ENCODE measurements at places on chromosomes 4 and X. TPM values are rescaled to one million over a fixed set of nuclear protein-coding genes. Genes with fewer than 3 reads are reported as not detected.
A peak's percentile ranks its signal among the peaks of the same experiment; 100 is the strongest.

BEND2 gene
- under 0.01 TPM for total RNA-seq

DNA sequence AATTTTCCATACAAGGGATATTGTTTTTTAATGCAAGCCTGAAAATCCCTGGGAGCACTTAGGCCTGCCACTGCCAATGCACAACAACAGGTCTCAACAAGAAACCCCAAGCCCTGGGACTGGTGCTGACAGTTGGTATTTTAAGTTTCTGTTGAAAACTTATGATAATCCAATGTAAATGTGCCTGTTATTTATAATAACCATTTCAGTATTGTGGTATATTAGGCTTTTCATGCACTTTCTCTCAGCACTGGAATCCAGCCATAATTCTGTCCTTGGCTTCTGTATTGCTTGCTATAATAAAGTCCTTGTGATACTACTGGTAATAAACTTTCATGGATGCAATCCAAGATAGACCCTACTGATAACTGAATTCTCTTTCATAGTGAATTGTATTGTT, 218.9 kb downstream of the PCDH7 start:
- no peak for DNase-seq

GLRA3 gene
- total RNA-seq, result not detected

GRCh38 chr4:84691170-84691691, 108.3 kb downstream of the CDS1 start:
- peak; percentile 61 for DNase-seq

- DNase-seq, result no peak
These were observed 74.4 kb downstream of the SLC9B1 start for GRCh38 chr4:102945066-102945465.

- DNase-seq, result peak; percentile 80
These were observed 202.1 kb downstream of the PTTG2 start for GRCh38 chr4:38162240-38162784.

CFAP99 gene
- total RNA-seq, result not detected

DNA sequence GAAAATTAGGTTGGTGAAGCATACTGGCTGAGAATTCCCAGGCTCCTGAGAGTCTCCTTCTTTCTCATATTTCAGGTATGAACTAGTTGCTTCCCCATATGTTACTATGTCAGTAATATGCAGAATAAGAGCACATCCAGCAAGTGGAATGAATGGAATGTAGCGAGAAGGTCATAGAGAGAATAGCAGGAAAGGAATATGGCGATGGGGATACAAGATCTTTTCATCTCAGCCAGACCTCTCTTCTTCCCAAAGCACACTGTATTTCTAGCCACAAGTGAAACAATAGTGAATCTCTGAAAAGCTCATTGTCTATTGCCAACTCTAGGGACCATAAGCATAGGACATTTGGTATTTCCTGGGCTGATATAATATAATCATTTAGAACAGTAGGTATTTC, 54.6 kb upstream of the MMAA start:
- DNase-seq, result peak; percentile 46

DNA sequence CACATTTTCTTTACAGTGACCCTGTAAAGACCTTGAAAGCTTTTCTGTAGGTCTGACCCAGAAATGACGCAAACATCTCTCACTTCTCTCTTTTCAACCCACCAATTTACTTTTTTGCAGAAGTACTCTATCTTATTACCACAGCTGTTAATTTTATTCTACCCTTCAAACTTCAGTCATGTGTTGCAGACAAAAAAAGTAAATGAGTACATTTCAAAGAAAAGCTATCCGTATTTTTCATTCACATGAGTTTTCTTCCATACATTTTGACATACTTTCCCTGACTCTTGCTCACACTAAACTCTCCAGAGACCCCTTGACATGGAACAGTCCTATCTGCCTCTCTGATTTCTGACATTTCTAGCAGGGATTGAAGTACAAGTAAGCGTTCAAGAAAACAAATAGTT, 51.7 kb downstream of the SLC7A11 start:
- no peak for DNase-seq

DNA sequence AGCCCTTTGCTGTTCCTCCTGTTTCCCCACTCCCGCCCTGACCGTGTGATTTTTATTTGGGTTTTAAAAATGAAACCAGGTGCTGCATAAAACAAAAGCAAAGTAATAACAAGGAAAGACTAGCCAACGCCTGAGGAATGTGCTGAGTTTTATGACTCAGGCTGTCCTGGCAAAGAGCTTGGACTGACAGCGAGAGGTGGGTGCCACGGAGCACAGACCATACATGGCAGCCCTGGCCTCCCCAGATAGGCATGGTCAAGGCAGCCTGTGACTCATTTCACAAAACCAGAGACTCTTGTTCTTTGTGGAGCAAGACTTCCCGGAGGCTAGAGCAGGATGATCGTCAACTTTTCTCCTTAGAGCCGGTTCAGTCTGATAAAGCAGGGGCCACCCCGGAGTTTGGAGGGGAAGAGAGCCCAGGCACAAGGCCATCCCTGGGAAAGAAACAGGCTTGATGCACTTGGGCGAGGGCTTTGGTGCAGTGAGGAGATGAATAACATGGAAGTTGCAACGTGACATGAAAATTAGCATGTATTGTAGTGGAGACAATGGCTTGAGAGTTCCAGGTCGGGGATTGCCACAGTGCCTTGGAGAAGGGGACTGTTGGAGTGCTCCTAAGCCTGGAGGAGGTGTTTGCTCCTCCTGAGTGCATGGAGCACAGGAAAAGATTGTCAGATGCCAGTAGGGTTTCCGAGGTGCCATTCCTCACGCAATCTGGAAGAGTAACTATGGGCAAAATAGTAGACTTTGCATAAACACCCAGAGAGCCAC, 54.8 kb downstream of the C4orf51 start:
- DNase-seq, result peak; percentile 97

XAGE2 gene
- total RNA-seq, result not detected

DNA sequence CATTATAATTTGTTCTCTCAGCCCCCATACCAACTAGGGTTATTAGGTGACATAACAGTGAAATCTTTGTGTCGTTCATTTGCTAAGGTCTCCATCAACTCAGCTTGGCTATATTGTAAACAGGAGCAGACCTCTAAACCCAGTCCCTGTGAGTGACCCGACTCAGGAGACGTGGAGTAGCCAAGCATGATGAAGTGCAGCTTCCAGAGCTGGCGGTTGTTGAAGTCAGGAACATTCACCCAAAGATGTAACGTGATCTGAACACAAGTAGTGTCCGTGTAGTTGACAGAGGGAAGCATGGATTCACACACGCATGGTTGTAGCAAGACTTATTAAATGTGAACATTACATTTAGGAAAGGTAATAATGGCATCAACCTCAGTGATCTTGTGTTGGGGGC, 102.3 kb downstream of the FAM193A start:
- no peak for DNase-seq

DNA sequence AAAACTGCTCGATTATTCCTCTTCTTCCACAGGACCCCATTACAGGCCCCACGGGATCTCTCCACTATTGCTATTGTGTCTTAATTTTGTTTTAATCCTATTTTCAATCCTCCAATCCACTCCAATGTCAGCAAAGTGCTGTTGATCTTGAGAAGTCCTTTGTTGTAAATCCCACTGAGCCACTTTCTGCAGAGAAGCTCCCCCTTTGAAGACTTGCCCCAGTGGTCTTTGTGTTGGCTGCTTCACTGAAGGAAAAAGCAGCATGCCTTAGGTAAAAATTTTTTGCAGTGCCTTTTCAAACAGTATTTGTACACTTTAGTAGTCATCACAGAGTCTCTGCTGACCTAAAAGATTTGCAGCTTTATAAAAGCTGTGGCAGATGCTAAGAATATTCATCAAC, 252.0 kb upstream of the SLC7A11 start:
- DNase-seq, result no peak

DNA sequence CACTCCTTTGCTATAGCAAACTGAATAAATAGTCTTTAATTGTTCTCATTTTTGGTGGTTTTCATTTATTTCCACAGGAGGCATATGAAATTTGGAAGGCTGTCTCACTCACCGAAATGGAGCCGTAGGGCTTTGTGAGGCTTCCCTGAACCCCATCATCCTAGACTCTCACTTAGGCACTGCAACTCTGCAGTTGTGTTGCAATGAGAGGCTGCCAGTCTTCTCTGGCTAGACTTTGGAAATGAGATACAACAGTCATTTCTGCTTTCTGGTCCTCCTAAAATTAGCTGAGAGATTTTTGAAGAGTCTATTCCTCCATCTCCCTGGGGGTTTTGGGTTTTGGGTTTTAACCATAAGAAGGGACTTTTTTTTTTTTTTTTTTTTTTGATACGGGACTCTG, 146.5 kb downstream of the SH3BGRL start:
- no peak for DNase-seq

DNA sequence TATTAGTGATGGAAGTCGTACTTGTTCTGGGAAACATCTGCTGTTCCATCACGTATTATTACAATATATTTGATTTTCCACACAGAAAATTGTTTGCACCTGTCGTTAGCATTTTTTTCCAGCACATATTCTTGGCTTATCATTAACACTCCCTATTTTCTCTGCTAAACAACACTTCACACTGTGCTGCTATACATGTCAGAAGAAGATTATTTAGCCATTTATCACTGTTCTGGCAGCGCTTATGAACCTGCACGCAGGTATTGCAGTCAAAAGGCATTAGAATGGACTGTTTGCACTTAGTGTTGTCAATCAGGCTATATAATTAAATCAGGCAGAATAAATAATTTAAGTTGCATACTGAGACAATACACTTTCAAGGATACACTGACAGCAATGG, 218.6 kb downstream of the CHM start:
- DNase-seq, result no peak

DNA sequence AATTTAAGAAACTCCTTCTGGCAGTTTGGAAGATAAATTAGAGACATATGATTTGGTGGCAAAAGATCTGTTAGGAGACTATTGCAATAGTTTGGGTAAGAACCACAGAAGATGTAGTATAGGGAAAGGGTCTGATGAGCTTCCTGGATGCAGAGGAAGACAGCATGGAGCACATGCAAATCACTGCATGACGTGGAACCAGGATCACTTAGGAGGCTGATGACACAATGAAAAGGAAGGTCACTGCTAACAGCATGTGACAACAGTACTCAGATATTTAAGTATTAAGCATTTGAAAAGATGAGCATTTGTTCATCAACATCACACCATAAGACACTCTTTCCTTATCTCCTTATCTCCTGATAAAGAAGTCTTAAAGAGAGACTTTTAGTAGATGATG, 167.8 kb upstream of the LDB2 start:
- DNase-seq, result no peak

DNA sequence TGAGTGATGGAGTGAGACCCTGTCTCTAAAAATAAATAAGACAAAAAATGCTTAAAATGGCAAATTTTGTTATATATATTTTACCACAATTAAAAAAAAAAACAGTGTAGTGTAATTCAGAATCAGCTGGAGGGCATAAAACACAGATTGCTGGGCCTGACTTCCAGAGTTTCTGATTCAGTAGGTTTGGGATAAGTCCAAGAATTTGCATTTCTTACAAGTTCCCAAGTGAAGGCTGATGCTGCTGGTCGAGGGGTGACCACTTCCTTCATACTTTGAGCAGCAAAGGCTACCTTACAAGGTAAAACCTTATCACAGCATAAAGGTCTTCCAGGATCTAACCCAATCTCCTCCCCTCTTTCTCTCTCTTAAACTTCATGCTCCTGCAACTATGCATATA, 40.7 kb downstream of the KLHL8 start:
- DNase-seq, result no peak

DNA sequence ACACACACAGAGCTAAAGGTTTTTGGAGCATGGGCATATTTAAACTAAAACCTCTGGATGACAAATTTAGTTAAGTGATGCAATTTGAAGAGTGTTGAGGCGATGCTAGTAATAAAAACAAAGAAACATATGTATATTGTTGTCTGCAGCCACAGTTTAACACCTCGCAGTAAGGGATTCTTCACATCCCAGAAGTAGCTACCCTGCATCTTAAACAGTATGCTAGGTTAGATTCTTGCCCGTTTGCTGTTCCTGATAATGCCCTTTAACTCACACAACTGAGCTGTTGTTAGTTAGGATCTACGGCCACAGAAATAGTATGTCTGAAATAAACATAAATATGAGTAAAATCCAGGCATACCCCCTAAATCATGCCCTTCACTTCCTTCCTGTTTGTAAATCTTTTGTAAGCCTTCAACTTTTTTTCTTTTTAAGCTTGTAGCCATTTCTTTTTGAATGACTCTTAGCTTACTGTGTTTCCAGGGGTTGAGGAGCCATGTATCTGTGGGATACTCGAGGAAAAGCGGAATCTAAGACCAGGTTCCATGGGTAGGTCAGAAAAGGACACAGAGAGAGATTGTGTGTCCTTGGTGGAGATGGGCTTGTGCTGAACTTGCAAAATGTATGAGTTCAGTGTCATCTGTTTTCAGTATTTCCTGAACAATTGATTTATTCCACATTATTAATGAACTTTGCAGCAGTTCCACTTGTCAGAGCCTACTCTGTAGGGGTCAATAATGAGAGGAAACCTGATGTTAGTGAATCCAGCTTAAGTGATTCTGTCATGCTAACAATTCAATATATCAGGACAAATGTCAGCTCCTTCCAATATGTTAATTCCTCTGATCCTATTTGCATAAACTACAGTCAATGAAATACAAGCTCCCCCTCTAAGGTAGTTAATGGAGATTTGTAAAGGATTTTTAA, 349.6 kb downstream of the GPAT3 start:
- no peak for DNase-seq

MAGIX gene
- total RNA-seq, result 0.84 TPM

- no peak for DNase-seq
These were observed 42.9 kb upstream of the TMPRSS11B start for GRCh38 chr4:68288393-68288740.

- DNase-seq, result no peak
These were observed 1567.9 kb downstream of the ARAP2 start for GRCh38 chr4:34676400-34676799.

DNA sequence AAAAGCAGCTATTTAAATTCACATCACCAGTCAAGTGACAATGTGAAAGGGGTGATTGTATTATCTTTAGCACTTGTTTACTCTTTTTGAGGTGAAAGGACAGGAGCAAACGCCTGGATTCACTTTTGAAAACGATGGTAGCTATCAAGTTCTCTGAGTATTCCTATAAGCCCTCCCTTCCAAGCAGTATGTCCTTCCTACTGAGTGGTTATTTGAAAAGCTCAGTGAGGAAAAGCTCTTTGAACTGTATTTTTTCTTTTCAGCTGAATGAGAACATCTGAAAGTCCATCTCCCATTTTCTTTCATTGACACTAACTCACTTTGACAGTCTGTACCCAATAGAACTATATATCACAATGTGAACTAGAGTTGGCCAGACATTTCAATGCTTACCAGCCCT, 9.1 kb upstream of the CTSO start:
- no peak for DNase-seq

ENPEP gene
- 0.14 TPM for total RNA-seq

FRMPD4 gene
- total RNA-seq, result 0.05 TPM

- no peak for DNase-seq
These were observed 27.4 kb downstream of the ATOH1 start for GRCh38 chr4:93855926-93856325.

Measured in dermis blood vessel endothelial cell (primary cell).